ENCODE measurements at places on chromosomes 3 and 15.

GRCh38 chr3:159627229-159627628 is 361.4 kb upstream of the IL12A start:
- no peak for DNase-seq

DNA sequence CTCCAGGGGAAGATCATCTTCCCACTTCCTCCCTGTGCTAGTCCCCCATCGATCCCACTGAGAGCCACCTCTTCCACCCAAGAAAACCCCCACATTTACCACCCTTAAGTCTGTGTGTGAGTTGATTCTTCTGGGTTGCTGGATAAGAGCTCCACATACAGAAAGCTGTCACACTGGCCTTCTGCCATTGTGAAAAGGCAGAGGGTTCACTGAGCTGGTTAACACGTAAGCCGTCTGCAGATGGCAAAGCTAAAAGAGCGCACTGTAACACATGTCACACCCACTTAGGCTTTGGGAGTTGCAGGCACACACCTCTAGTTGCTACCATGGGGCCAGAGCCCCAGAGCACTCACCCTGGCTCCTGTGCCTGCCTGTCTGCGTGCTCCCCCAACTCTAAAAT is 309.8 kb upstream of the LRRC3B start:
- DNase-seq: no peak

GRCh38 chr3:42492508-42493080 is 9.8 kb upstream of the VIPR1 start:
- no peak for DNase-seq

GRCh38 chr3:170346481-170347392 is 10.8 kb upstream of the SKIL start:
- no peak for DNase-seq
